Fibroblast of skin of right quadriceps (primary cell): ENCODE measurements at places on chromosomes 5 and 9.

- DNase-seq, result no peak
These were observed 9.1 kb downstream of the MAN1B1 start for GRCh38 chr9:137095664-137096517.

DNA sequence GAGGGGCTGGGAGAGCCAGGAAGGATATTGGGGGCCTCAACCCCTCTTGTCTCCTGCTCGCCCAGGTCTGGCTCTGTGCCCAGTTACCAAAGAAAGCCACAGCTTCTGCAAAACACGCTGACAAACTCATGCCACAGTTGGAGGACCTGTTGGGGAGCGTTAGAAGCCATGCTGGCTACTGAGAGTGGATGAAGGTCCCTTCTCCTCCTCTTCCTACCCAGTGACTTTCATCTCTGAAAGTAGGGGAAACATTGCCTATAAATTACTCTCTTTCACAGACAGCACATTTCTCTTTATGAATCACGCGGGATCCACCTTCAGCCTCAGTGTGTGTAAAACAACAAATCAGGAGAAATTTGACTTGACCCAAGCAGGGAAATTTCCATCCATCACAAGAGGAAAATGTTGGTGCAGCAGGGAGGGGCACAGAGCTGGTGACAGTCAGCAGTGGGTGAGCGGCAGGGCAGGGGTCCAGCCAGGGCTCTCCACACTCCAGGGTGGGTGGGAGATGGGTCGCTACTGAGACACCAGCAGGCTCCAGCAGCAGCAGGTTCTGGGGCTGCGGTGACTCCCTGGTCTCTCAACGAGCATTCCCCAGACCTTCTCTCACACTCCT is 181.9 kb downstream of the FGF18 start:
- DNase-seq, result no peak

- no peak for DNase-seq
These were observed 2.3 kb upstream of the SMIM33 start for GRCh38 chr5:139468421-139468931.

DNA sequence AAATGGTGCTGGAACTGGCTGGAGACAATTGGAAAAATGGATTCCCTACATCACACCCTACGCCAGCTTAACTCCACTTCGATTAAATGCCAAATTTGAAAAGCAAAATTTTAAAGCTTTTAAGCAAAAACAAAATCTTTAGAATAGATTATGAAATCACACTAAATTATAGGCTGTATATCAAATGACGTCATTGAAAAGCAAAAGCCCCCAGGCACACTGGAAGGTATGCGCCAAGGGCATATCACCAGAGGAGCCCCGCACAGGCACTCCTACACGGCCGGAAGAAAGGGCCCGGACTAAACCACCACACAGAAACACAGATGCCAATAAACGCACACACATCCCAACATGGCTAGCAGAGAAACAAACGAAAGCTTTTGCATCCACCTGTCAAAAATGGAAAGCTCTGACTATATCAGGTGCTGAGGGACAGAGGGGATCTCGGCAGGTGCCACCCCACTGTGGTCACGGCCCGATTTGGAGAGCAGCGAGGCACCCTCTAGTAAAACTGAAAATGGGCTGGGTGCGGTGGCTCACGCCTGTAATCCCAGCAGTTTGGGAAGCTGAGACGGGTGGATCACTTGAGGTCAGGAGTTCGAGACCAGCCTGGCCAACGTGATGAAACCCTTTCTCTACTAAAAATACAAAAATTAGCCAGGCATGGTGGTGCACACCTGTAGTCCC is 17.0 kb upstream of the MXD3 start:
- no peak for DNase-seq

DNA sequence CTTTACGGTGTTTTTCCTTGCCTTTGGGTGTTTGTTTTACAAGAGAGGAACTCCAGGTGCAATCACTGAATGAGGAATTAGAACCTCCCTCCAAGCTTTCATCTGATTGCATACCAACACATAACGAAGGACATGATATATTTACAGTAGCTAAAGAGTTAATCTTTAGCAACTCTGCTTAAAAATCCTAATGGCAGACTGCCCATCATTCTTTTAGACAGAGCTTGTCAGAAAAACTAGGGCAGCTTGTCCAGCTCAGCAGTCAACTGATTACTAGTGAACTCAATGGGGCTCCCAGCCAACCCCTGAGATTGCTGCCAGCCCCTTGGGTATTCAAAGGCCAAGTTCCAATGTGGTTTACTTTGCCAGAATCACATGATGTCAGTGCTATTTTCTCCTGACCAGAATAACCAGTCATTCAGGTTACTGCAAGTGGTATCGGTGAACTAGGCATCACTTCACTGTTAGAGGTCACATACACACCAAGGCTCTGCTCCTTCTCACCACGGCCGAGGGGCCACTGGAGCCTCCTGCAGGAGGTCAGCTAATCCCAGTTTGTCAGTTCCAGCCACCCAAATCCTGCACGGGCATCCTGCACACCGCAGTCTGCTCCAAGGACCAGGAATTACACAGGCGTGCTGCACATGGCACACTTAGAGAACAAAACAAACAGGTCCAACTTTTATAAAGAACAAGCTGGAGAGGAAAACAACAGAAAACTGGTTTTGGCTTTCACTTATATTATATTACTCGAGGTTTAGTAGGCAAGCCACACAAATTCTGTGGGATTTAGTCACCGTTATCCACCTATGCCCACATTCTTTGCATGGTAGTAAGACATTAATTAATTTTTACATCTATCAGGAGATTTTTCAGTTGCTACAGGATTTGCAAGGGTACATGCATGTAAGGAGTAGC is 62.5 kb downstream of the NFIB start:
- peak; percentile 75 for DNase-seq

GRCh38 chr9:79756414-79756813 is 184.6 kb downstream of the TLE4 start:
- DNase-seq, result no peak

DNA sequence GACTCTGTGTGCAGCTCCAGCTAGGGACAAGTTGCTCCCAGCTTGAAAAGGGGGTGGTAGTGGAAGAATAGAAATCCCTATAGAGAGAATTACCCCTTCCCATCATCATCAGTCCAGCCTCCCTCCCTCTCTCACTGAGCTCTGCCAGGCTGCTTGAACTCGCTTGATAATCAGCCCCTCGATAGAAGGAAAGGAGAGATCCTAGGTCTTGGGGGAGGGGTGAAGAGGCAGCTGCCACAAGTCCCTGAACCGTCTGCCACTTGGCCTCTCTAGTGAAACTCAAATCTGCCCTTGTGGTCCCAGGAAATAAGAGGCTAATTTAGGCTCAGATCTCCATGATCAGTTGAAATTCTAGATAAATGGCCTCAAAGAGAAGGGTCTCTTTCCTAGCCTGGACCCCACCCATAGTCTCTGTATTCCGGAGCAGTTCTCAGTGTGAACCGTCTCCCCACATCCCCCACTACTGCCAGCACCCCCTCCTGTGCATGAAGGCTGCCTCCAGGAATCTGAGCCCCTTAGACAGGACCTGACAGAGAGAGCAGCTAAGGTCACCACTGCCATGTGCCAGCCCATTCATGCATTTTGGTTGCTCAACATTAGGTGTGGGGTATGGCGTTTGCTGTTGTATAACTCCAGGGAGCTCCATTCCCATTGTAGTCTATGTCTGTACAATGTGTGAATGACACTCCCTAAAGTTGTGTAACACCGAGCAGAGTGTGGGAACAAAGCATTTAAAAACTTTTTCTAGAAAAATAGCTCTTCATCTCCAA is 5.5 kb downstream of the DNAJB5 start:
- DNase-seq, result peak; percentile 37

- no peak for DNase-seq
These were observed 77.5 kb upstream of the TGFBR1 start for GRCh38 chr9:99027443-99027842.

GRCh38 chr9:104831681-104832080 is 67.8 kb downstream of the NIPSNAP3B start:
- peak; percentile 76 for DNase-seq

- DNase-seq, result peak; percentile 61
These were observed 18.3 kb upstream of the IRX4 start for GRCh38 chr5:1901061-1901460.

- peak; percentile 60 for DNase-seq
These were observed 16.1 kb upstream of the RAB14 start for GRCh38 chr9:121217609-121218292.

- no peak for DNase-seq
These were observed 8.7 kb upstream of the GDA start for GRCh38 chr9:72140586-72140985.

DNA sequence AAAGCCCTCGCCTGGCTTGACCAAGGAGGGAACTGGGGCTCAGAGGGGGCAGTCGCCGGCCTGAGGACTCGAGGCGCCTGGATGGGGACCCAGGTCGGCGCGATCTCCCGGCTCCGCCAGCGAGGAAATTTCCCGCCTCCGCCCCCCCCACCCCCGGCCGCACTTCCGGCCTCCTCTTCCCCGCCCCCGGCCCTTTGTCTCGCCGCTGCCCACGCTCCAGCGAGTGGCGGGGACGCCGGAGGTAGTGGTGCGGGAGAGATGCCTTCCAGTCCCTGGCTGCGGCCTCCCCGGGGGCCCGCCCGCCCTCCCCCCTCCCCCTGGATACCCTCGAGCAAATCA is 448 bp upstream of the GPRIN1 start:
- DNase-seq, result no peak
